ENCODE measurements at places on chromosomes 1 and 21. TPM values are rescaled to one million over a fixed set of nuclear protein-coding genes. Genes with fewer than 3 reads are reported as not detected.

Gene HRNR
- not detected for total RNA-seq

Gene MRPS21
- total RNA-seq = 45.9 TPM

Gene JAM2
- total RNA-seq = 36.2 TPM

Gene FMO2
- total RNA-seq = 288 TPM

Gene DPH5
- 33.1 TPM for total RNA-seq

Gene HSD3B2
- not detected for total RNA-seq

Gene SLC1A7
- 0.68 TPM for total RNA-seq

Gene F5
- total RNA-seq = 4.2 TPM

Gene PRKAA2
- total RNA-seq = 1.9 TPM

Gene RNPC3
- total RNA-seq = 35.0 TPM

DNA sequence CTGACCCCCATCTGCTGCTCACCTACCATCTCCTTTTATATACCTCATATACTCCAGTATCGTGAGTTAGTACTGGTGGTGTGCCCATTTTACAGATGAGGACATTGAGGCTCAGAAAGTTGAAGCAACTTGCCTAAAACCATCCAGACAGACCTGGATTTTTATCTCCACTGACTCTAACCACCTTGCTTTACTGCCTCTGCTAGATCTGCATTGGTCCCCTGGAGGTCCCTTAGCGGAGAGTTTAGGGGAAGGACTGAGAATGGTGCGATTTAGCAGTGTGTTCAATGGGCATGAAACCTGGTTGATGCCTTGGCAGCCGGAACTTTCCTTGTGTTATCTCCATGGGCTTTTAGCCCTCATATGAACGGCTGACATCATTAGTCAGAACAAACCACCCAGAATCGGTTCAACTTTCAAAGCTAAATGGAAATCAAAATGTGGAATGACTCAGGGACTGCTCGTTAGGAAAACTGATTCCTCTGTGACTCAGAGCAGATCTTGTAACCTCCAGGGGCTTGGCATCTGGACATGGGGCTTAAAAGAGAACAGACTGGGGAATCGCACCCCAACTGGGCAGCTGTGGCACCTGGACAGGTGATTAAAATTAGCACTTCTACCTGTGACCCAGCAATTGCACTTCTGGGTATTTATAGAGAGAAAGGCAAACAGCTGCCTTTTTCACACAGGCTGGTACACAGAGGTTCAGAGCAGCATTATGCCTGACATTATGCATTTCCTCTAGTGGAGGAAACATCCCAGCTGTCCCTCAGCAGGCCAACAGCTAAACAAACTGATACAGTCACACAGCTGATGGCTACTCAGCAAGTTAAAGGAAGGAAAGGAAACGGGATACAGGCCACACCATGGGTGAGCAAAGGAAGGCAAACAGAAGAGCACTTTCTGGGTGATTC lies 25.3 kb downstream of the TMEM51 start:
- DNase-seq = no peak

DNA sequence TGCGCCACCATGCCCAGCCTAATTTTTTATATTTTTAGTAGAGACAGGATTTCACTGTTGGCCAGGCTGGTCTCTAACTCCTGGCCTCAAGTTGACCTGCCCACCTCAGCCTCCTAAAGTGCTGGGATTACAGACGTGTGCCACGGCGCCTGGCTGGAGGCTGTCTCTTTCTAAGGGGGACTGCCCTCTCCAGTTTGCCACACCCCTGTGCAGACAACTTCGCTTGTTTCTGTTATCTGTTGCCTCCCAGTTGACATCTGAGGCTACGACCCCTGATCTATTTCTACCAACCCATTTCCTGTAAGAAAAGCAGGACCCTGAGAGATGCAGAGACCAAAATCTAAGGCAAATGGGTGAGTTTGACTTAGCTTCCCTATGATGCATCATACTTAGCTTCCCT lies 24.0 kb upstream of the VASH2 start:
- DNase-seq = no peak

DNA sequence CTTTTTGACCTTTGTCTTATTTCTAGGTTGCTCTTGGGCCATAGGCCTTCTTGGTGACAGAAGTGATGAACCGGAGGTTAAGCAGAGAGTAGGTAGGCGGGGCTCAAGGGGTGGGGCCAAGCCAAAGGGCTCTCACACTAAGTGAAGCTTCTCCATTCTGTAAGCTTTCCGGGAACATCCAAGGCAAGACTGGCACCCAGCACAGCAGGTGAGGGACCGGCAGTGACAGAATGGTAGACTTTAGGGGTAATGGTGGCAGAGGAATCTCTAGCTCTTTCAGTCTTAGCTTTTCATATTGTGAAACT lies at the start of gene TNFAIP8L2:
TSS of gene TNFAIP8L2 (plus strand) at position 135 of the 305 bp plus-strand sequence. CDS start 2,049 bp downstream, outside the sequence.
- DNase-seq = peak; percentile 87

DNA sequence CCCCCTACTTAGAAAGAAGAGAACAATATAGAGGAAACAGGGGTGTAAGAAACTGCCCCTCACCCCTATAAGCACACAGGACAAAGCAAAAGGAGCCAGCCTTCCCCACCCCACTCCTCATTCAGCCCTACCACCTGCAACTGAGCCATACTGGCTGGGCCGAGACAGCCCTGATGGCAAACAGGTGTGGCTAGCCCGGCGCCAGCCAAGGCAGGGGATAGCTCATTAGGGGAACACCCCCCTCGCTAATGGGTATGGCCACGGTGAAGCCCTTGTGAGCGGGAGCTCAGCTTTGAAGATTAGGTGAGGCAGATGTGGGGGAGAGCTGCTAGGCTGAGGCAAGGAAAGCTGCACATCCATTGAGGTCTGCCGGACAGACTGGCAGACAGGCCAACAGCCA lies 65.5 kb downstream of the ERI3 start:
- DNase-seq = no peak

GRCh38 chr1:118618618-118619340 lies 369.4 kb downstream of the TBX15 start:
- no peak for DNase-seq

DNA sequence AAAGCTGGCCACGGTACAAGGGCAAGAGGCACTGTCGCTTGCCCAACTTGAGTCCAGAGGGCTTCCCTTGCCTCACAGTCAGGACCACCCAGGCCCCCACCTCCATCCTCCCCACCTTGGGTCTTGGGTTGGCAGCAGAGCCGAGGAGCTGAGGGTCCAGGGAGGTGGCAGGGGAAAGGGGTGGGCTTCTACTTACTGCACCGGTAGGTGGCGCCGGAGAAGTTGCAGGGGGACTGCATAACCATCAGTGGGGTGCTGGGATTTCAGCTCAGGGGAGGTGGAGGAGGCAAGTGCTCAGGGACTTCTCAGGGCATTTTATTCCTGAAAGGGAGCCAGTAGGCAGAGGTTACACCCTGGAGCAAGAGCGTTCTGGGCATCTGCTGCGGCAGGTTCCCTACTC lies 44.0 kb downstream of the TRIM62 start:
- no peak for DNase-seq

DNA sequence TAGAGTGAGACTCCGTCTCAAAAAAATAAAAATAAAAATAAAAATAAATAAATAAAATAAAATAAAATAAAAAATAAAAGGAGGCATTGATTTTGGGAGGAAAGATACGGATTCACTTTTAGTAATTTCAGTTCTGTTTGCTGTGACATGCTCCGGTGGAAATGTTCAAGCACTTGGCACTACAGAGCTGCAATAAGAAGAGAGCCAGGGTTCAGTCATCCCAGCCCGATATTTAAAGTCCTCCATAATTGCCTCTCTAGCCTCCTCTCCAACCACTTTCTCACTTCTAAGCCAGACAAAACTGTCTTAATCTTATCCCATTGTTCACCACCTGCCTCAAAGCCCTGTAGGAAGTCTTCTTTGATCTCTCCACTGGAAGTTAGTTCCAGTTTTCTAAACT lies 55.0 kb upstream of the MACF1 start:
- no peak for DNase-seq

DNA sequence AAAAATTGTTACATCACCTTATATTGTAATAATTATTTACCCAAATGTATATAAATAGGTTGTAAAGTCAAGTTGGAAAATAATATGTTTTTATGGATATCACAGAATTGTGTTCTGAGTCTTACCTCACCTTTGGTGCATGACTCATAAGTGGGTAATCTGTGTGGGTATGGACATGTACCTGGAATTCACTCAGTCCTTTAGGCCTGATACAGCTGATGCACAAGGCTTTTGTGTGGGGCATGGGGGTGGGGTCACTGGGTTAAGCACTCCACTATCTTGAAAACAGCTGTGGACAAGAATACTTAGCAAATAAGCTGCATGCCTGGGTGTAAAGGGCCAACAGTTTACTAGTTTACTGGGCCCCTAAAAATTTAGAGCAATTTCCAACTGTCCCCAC lies 34.4 kb downstream of the INKA2 start:
- DNase-seq = no peak

- DNase-seq = no peak
Measured at GRCh38 chr1:9922342-9922741, 12.3 kb upstream of the CTNNBIP1 start.

DNA sequence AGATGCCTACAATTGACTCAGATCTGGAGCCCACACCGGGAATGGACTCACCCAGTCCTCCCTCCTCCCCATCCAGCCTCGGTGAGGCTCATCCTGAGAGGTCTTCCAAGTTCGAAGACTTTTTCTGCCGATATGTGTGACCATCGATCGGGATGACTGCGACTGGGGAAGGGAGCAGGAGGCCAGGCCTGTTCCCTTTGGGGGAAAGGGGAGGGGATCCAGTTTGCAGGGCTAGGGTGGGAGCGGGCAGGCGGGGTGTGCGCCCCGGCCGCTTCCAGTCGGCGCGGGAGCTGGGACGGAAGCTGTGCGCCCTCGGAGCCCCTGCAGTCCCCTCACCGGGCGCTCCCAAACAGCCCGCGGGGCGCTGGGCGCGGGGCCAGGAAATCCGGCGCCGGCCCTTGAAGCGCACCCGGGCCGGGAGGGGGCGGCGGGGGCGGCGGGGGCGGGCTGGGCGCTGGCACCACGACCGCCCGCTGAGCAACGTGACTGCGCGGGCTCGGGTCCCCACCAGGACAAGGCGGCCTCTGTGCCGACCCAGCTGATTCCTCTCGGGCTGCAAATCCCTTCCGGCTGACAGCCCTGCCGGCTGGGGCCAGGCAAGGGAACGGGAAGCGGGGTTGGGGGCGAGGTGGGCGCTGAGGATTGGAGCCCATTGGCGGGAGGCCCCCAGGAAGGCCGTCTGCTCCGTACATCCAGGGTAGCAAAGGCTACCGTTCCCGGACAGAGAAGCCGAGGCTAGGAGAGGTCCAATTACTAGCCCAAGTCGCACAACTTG lies 103.9 kb downstream of the EBNA1BP2 start:
- DNase-seq = no peak

DNA sequence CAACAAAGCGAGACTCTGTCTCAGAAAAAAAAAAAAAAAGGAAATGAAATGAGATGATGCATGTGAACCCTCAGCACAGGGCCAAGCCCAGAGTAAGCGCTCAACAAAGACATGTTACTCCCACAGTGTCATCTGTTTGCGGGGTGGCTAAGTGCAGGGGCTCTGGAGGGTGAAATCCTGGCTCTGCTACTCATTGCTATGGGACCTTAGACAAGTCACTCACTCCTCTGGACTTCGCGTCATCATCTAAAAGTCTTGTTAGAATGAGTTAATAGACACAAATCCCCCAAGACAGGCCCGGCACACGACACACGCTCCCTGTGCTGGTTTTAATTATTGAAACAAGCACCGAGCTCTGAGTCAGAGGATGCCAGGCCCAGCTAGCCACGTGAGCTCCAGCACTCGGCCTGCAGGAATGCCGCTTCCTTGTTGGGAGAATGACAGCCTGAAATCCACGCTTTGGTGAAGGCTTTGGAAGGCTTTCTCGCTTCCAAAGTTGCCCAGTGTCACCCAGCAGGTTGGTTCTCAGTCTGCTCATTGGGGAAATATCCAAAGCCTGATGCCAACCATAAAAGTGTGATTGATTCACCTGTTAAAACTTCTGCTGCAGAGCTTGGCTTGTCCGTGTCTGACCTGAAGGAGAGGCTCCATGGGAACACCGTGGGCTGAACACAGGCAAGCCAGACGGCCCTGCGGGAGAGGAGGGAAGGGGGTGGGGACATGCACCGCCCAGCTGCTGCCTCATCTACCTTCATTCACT lies 36.7 kb upstream of the TARDBP start:
- DNase-seq = no peak

- DNase-seq = no peak
Measured at GRCh38 chr1:198849093-198849492, 210.3 kb downstream of the PTPRC start.

DNA sequence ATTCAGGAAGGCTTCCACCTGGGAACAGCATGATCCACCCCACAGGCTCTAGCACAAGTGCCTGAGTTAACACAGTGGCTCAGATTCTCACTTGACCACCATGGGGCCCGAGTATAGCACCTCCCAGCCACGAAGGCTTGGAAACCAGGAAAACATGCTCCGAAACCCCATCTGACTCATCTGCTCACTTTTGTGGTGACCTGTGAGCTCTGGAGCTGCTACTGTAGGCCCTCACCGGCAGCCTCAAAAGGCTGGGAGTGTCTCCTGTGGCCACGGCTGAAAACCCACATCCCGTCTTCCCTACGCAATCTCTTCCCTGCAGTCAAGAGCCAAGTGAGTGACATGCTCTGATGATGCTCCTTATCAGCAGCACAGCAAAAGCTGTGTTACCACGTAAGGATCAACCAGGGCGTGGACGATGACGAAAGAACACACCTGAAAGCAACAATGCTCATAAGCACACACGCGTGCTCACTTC lies 81.4 kb downstream of the TGFBR3 start:
- no peak for DNase-seq

GRCh38 chr1:37995751-37996345 lies 6.0 kb upstream of the SF3A3 start:
- DNase-seq = peak; percentile 82

DNA sequence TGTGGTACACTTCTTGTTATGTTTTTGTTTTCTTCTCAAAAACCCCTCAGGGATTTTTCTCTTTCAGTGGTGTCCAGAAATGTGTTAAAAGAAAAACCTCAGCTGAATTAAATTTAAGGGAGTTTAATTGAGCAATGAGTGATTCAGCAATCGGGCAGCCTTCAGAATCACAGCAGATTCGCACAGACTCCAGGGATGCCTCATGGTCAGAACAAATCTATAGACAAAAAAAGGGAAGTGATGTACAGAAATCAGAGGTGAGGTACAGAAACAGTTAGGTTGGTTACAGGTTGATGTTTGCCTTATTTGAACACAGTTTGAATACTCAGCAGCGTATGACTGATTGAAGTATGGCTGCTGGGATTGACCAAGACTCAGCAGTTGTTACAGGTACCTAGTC lies 86.2 kb downstream of the TLR5 start:
- DNase-seq = no peak

DNA sequence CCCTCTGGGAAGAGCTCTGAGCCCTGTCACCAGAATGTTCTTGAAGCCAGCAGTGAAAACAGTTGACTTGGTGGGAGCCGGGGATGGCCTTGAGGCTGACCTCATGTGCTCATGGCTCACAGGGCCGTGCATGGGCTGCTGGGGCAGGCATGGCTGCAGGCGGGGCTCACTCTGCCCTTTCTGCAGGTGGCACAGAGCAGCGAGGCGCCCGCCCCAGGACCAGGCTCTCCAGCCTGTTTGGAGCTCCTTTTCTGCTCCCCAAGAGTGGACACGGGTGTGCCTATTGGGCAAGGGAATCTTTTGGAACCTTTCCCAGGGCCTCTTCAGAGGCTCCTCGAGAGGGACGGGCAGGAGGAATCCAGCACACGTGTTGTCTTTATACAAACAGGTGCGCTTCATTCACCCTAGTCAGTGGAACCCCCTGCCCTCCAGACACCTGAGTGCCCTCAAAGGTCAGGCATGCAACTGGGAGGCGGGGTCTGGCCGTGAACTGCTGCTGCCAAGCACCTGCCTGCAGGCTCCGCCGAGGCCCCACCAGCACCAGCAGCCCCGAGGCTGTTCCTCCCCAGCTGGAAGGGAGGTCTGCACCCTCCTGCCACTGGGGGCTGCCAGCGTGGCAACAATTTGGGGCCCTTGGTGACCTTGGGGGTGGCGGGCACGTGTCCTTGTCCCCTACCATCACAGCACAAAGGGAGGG lies 2.6 kb upstream of the TTC34 start:
- DNase-seq = peak; percentile 42

Data from lower lobe of right lung (tissue), 2 donors.